ENCODE measurements at places on chromosomes 4 and X. TPM values are rescaled to one million over a fixed set of nuclear protein-coding genes. Genes with fewer than 3 reads are reported as not detected.

DNA sequence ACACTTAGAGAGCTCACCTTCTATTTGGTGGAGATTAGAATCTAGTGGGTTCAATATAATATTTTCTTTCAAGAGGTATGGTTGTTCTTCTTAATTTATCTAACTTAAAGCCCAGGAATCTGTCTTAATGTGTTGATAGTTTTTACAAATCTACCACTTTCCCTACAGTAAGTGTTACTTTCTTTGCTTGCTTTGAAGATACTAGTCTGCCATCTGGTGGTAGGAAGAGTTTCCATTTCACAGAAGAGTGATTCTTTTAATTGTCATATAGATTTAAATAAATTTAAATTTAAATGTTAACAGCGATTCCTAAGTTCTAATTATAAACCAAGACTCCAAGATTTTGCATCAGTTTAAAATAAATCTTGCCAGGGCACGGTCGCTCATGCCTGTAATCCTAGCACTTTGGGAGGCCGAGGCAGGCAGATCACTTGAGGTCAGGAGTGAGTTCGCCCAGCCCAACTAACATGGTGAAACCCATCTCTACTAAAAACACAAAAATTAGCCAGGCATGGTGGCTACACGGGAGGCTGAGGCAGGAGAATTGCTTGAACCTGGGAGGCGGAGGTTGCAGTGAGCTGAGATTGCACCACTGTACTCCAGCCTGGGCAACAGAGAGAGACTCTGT, 43.5 kb downstream of the NUDT9 start:
- DNase-seq = peak; percentile 74

- DNase-seq = no peak
Observed at GRCh38 chr4:96379524-96379923, 539.6 kb downstream of the PDHA2 start.

DNA sequence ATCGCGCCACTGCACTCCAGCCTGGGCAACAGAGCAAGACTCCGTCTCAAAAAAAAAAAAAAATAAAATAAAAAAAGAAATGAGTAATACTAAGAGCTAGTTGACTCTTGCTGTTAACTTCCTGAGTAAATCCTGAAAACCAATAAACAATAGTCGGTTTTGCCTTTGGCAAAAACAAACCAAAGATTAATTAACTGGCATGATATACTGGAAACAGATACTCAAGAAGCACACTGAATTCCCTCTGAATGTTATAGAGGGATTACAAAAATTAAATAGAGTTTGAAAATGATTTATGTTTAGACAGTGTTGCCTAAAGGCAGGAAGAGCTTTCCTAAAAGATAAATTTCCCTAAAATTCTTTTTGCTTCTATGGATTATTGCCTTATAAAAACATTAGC, 1702.3 kb downstream of the STIM2 start:
- DNase-seq = no peak

- no peak for DNase-seq
Observed at GRCh38 chr4:75122424-75123014, 189.6 kb downstream of the PARM1 start.

DNA sequence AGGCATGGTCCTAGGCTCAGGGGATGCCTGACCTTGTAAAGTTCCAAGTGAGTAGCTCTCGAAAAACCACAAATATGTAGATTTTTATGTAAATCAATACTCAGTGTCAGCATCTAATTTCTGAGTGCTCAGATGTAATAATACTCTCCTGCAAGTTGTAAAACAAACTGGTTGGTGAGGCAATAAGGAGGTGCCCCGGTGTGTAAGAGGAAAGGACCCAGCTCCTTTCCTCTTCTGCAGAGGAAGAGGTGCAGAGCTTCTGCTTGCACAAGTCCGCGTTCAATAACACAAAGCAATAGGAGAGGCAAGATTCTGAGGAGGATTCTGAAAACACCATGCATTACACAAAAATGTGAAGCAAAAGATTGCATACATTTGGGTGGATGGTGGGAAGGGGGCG, 43.6 kb upstream of the ENPP6 start:
- DNase-seq = no peak

DNA sequence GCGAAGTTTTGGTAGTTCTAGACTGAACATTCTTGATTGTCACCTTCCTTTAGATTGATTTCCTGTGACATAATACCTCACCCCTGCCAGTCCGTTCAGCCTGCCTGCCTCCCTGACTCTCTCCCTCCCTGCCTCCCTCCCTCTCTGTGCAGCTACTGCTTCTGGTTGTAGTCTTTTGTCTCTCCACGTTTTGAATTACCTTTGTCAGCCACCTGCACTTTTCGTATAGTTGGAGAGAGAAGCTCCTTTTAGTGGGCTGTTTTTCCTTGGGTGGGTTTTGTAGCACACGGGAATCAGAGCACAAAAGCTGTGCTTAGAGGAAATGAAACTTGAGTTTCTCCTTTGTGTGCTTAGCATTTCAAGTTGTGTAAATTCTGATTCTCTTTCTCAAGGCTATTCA, 32.6 kb upstream of the MSMO1 start:
- peak; percentile 21 for DNase-seq

DNA sequence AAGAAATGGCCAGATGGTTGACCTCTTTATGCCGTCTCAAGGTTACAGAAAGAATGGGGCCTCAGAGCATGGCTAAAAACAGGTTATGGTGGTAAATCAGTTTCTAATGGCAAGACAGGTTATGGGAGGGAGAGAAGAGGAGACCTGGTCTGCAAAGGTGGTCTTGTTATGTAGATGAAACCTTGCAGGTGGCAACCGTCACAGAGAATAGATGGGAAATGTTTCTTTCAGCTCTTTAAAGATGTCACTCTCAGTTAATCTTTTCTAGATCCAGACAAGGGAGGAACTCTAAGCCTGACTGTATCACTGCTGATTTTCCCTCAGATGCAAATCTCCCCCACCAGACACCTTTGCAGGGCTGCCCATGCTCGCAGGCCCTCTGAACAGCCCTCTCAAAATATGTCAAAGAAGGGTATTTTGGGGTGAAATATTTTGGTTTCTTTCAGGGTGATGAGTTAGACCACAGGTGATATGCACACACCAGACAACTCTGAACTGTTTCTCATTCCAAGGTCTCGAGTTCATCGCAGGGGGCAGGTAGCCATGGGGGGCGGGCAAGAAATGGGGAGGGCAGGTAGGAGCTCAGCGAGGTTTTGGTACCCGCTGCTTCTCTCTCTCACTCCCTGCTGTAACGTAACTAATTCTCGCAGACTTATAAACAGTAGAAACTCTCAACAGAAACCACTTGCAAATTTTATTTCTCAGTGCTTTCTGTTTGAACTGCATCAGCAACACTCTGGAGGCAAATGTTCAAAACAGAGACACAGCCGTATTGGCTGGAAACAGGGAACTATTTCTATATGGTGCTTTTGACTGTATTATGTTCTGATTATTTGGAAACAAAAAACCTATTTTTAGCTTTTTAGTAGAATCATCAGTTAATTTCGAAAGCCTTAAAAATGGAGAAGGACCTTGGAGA, 32.4 kb downstream of the CASP3 start:
- DNase-seq = no peak

GRCh38 chr4:185587427-185588161, 52.3 kb upstream of the PDLIM3 start:
- DNase-seq = no peak

- DNase-seq = no peak
Observed at GRCh38 chrX:30313322-30313721, 4.1 kb upstream of the NR0B1 start.

DNA sequence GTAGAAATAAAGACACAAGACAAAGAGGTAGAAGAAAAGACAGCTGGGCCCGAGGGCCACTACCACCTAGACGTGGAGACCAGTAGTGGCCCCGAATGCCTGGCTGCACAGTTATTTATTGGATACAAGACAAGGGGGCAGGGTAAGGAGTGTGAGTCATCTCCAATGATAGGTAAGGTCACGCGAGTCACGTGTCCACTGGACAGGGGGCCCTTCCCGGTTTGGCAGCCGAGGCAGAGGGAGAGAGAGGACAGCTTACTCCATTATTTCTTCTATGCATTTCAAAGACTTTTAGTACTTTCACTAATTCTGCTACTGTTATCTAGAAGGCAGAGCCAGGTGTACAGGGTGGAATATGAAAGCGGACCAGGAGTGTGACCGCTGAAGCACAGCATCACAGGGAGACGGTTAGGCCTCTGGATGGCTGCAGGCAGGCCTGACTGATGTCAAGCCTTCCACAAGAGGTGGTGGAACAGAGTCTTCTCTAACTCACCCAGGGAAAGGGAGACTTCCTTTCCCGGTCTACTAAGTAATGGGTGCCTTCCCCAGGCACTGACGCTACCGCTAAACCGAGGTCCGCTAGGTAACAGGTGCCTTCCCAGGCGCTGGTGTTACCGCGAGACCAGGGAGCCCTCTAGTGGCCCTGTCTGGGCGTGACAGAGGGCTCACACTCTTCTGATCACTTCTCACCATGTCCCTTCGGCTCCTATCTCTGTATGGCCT, 44.9 kb downstream of the ZBTB49 start:
- peak; percentile 76 for DNase-seq

The FAM9C gene
- not detected for total RNA-seq

The G6PD gene
- total RNA-seq = 117 TPM

The ADH7 gene
- total RNA-seq = not detected

Data from dermis blood vessel endothelial cell (primary cell).